CD4-positive, alpha-beta T cell treated with Interleukin-4 for 1 hour (primary cell): ENCODE measurements at places on chromosomes 16 and 17.

DNA sequence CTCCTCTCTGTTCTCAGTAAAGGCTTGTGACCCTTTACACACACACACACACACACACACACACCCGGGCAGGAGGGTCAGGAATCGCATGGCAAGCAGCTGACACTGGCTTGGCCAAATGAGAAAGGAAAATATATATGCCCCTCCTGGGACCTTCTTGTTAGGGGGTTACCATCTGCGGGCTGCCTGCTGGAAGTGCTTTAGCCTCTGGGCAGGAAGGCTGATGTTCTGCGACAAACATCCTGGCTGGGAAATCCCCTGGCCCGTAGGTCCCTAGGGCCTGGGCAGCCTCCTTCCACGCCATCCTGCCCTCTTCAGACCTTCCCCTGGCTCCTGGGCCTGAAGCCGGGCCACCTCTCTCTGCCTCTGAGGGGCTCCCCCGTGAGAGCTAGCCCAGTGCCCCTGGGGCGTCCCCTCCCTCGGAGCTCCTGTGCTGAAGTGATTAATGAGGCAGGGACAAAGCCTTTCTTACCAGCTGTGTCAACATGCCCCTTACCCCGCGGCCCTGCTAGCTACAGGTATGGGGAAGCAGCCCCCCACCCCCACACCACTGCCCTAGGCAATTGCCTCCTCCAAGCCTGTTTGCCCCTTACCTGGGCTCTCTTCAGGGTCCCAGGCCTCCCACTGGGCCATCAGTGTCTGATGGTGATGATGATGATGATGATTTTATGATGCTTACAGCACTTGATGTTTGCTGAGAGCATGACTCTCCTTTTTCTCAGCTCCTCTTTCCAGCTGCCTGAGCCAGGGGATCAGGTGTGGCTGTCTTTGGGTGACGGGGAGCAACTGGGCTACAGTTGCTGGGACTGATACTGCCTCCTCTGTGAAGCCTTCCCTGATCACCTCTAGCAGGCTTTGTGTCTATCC is 32.8 kb upstream of the ETV4 start:
- DNase-seq: peak; percentile 56

GRCh38 chr17:17350491-17351355 is 47.5 kb downstream of the NT5M start:
- DNase-seq: no peak

- no peak for DNase-seq
Measured at GRCh38 chr17:65121916-65122806, 15.0 kb upstream of the RGS9 start.

DNA sequence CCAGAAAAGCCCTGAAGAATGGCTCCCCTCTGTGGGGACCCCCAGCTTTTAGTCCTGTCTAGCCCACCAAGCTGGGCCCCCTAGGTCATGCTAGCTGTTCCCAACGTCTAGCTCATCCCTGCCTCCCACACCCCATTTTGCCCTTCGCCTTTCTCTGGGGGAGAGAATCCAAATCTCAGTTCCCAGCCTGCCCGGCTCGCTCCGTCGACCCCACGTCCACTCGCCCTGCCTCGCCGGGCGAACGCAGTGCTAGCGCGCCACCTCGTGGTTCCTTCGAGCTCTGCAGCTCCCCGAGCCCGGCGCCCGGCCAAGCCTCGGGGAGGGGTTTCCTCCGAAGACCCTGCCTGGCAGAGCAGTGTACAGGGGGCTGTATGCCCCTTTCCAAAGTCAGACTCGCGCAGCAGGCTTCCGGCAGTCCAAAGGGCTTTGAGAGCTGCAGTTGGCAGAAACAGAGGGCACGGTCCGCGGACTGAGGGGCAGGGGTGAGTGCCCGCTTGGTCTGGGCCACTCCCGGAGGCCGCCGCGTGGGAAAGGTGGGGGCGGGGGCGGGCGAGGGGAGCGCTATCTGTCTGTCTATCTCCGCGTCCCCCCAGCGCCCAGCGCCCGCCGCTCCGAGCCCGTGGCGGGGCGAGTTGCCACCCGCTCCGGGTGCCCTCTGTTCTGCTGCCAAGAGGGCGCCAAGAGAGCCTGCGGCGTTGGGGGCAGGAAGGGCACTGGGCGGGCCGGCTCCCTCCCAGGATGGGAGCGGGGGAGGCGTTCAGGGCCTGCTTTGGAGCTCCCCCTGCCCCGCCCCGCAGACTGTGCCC is 1.7 kb upstream of the DLX3 start:
- peak; percentile 59 for DNase-seq

GRCh38 chr17:4497101-4497824 is 1.4 kb upstream of the SPNS2 start:
- no peak for DNase-seq

DNA sequence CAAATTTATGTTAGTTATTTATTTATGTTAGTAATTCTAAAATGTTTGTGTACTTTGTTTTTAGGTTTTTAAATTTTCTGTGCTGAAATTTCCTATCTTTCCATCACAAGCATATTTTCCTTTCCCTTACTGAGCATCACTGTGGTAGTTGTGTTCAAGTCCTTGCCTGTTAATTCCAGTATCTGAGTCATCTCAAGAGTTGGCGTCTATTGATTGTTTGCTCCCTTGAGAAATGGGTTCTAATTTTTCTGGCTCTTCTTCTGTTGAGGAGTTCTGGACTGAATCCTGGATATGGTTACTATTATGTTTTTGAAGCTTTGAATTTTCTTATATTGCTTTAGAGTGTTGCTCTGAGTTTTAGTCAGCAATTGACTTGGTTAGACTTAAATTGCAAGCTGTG is 56.3 kb downstream of the GAN start:
- DNase-seq: no peak

DNA sequence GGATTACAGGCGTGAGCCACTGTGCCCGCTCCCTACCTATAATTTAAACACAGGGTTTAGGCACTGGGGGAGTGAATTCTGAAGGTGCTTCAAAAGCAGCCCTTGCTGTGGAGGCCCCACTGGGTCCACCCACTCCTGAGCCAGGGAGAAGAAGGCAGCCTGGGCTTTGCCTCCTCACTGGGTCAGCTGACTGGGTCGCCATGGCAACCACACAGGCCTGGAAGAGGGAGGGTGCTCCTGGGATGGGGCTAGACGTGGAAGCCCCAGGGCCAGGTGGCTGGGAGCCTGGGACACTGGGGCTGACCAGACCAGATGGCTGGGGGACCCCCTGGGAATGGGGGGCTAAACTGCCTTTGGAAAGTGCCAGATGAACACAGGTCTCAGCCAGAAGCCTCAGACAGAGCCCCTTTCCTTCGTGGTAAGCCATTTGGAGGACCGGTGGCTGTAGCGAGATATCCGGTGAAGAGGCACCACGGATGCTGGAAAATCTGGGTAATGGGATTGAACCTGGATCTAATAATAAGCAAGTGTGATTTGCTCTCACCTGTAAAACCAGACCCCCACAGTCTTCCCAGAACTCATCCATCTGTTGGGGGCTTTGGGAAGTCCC is 32.9 kb downstream of the TRARG1 start:
- DNase-seq: no peak

- DNase-seq: no peak
Measured at GRCh38 chr17:63156986-63157385, 191.0 kb downstream of the TANC2 start.

DNA sequence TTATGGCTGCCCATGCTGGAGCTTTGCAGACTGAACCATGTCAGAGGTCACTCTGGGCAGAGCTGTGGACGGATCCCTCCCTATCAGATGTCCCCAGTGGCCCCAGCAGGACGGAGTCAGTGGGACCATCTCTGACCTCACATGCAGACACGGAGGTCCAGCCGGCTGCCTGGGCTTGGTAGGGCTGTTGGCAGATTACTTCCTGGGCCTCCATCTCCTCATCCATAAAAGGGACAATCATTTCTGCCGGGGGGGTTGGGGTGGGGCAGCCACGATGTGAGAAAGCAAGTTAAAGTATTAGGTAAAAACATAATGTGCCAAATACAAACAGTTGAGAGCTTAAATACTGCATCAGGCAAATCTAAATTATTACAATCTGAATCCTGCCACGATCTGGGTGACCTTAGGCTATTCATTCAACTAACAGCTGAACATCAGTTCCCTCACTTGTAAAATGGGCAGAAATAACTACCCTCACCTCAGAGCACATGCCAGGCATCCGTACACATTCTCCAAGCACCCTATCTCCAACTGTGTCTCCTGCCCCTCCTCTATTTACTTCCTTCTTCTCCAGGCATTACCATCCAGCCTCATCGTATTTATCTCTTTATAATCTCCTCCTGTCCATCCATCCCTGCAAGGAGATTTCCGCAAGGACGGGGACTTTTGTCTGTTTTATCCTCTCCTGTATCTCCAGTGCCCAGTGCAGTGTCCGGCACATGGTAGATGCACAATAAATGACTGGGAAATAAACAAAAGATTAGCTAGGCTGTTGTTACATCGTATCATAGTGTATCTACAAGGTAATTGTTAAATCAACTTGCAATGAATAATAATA is 192.3 kb upstream of the FOXF1 start:
- no peak for DNase-seq

- DNase-seq: no peak
Measured at GRCh38 chr16:87393680-87394055, 1.5 kb downstream of the MAP1LC3B start.

DNA sequence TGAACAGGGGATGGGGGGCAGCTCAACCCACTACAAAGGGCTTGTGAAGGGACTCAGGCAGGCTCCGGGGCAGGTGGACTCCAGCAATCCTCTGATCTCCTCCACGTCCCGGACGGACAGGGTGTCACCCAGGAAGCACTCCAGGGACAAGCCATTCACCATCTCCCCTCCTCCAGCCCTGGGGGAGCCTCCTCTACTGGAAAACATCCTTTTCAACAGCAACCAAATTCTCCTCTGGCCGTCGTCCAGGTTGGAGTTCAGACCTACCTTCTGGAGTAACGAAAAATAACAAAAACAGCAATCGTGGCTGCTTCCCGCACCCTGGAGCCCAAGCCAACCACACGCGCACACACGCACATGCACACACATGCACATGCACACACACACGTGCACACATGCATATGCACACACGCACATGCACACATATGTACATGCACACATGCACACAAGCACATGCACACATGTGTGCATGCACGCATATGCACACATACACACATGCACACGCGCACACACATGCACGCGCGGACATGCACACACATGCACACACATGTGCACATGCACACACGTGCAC is 8.9 kb upstream of the RBFOX3 start:
- no peak for DNase-seq

DNA sequence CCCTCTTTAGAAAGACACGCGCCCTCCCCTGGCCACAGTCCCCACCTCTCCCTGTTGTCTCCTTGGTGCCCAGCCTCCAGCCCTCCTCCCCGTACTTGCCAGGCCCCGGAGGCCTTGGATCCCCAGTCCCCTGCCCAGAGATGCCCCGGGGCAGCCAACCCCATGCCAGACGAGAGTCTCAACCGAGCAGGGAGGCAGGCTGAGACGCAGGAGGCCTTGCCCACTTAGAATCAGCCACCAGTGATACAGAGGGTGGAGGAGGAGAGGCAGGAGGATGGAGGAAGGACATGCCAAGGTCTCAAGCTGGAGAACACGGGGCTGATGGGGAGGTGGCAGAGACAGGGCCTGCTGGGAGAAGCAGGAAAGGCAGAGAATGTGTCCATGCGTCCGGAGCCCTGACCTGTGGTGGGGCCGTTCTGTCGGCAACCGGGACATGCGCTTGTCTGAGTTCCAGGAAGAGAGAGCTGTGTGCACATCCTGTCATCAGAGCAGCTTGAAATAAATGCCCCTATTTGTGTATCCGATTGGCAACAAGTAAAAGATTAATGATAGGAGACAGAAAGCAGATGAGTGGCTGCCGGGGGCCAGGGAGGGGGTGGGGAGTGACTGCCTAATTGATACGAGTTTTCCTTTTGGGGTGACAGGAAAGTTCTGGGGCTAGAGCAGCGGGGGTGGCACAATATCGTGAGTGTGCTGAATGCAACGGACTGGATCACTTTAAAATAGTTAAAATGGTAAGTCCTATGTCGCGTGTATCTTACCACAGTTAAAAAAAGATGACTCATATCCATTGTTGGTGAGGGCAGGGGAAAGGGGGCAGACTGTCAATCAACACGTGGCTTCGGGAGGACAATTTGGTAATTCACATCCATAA is 44.7 kb upstream of the MEAK7 start:
- DNase-seq: peak; percentile 35

- DNase-seq: no peak
Measured at GRCh38 chr16:67421030-67421429, 4.8 kb upstream of the ZDHHC1 start.
